NCI-H1694 treated with DMSO at 0.1 percent for 48 hours (cell line): ENCODE measurements at places on chromosomes 6 and 20.
A peak's percentile ranks its signal among the peaks of the same experiment; 100 is the strongest.

GRCh38 chr6:80348263-80348662, 241.8 kb downstream of the BCKDHB start:
- DNase-seq, result no peak

- DNase-seq, result peak; percentile 12
Measured at GRCh38 chr20:49768204-49769047, 44.2 kb upstream of the SLC9A8 start.

DNA sequence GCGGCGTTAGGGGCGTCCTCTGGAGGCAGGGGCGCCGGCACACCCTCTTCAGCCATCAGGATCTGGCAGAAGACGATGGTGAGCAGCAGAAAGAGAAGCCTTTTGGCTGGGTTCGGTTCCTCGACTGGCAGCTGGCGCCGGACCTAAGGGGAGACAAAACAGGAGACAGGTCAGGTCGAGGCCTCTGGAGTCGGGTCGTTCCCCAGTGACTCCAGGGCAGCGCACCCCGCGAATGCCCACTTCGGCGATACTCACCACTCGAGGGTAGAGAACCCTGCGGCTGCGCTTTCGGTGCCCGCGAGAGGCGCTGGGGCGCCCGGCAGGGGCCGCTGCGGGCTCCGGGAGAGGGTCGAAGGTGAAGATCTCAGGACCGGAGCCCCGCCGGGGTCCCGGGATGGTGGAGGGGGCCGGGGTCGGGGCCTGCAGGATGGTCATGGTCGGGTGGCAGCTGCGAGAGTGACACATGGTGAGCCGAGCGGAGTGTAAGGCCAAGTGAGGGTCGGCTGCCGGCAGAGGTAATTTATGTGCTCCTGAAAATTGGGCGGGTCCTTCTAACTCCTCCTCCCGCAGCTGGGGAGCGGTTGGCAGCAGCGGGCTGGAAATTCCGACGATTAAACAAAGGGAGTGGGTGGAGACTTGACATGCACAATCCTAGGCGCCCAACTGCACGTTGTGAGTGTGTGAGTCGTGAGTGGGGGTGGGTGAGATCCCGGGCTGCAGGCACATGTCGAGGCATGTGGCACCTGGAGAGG, at the start of gene IER3:
IER3 (minus strand) TSS at position 494 of the 752 bp plus-strand sequence; CDS start at position 465, 29 bp downstream.
- peak; percentile 68 for DNase-seq

DNA sequence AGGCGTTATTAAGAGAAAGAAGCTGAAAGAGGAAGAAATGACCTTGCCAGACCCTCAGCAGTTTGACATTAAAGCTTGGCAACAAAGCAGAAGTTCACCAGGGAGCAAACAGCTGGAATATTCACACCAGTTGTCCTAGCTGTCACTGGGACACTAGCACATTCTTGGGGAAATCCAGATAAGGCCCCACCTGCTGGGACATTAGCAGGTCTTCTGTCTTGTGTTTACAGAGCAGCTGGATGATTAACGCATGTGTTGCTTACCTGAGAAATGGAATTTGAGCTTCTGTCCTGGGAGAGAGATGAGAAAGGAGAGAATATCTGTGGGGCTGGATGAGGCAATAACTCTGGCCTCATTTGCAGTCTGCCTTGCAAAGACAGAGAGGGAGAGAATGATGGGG, 137.6 kb upstream of the RIN2 start:
- DNase-seq, result no peak

DNA sequence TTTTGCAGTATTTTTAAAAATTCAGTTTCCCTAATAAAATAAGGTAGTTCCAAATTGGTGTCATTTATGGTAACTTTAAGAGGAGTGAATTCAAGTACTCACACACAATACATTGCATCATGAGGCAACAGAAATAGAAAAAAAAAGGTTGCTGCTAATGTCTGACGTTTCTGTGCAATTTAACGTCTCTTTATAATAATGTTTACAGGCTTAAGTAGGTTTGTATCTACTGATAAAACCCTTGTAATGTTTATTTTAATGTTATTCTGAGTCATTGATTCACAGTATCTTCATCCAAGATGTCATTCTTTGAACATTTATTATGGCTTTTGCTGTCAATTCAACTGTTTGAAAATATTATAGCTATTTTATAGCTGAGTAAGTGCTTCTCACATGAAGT, 86.0 kb downstream of the RNF217 start:
- DNase-seq, result no peak

DNA sequence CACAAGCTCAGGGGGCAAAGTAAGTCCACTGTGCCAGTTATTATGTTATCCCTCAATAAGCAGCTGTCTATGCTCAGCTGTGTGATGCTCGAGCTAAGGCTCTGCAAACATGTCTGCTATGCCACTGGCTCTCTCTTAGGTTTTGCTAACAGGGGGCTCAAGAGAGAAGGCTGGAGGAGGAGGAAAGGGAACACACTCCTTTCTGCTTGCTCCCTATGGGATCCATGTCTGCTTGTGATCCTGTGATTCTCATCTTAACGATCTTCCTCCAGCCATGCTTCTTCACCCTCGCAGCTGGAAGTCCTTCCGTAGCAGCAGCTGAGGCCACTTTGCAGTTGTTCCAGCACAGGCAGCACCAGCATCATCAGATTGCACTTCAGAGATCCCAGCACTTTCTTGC, 37.0 kb upstream of the IGF2R start:
- no peak for DNase-seq

- peak; percentile 22 for DNase-seq
Measured at GRCh38 chr6:41683523-41684310, 45.4 kb downstream of the MDFI start.

DNA sequence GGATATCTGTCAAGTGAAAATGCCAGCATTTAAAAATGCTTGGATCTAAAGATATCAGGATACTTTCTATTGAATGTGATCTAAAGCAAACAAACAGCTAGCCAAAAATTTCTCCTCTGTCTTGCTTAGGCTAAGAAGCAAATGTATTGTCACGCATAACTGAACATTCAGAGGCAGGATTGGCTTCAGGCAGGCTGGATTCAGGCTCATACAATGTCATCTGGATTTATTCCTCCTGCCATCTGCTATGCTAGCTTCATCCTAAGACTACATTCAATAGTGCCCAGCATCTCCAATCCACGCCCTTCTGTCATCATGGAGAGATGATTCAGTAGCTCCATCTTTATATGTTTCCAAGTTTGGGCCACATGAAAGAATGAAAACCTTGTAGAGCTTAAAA, 27.1 kb downstream of the PFDN4 start:
- peak; percentile 64 for DNase-seq

GRCh38 chr6:6683969-6684833, 95.7 kb downstream of the LY86 start:
- DNase-seq, result no peak

DNA sequence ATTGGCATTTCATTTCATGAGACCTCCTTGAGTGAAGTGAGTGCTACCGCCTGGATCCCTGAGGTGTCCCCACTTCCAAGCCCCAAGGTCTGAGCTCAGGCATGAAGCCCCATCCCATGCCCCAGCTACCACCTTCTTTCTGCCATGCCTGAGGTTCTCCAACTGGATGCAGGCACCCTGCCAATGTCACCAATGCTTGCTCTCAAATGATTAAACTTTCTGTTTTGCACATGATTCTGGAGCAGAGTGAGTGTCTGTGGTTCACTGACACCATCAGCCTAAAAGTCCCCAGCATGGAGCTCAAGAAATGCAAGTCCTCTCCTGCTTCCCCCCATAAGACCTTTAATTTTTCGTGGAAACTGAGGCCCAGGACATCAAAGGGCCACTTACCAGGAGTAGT, 43.7 kb upstream of the BPIFA2 start:
- DNase-seq, result no peak

- DNase-seq, result no peak
Measured at GRCh38 chr6:6746333-6746969, 157.9 kb downstream of the LY86 start.

DNA sequence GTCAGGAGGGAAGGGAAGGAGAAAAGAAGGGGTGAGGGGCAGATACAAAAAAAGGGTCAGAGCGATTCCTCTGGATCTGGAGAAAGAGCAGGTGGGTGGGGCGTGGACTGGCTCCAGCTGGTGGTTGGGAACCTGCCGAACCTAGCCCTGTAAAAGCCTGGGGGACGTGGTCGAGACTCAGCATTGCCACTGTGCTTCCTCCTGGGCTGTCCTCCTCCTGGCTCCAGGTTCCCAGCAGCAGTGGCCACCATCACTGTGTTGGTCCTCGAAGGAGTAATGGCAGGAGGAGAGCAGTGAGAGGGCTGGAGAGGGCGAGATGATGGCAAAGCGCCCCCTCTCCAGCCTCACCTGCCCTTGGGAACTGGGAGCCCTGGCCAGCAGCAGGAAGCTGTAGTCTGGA, 3.5 kb upstream of the RAET1L start:
- no peak for DNase-seq

GRCh38 chr6:156347246-156347645, 429.9 kb upstream of the ARID1B start:
- DNase-seq, result no peak

- no peak for DNase-seq
Measured at GRCh38 chr6:56474532-56474931, 168.2 kb downstream of the DST start.

DNA sequence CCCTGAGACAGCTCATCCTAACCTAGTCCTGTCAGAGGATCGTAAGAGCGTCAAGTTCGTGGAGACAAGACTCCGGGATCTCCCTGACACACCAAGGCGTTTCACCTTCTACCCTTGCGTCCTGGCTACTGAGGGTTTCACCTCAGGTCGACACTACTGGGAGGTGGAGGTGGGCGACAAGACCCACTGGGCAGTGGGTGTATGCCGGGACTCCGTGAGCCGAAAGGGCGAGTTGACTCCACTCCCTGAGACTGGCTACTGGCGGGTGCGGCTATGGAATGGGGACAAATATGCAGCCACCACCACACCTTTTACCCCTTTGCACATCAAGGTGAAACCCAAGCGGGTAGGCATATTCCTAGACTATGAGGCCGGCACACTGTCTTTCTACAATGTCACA, 3.2 kb upstream of the RPP21 start:
- DNase-seq, result no peak

DNA sequence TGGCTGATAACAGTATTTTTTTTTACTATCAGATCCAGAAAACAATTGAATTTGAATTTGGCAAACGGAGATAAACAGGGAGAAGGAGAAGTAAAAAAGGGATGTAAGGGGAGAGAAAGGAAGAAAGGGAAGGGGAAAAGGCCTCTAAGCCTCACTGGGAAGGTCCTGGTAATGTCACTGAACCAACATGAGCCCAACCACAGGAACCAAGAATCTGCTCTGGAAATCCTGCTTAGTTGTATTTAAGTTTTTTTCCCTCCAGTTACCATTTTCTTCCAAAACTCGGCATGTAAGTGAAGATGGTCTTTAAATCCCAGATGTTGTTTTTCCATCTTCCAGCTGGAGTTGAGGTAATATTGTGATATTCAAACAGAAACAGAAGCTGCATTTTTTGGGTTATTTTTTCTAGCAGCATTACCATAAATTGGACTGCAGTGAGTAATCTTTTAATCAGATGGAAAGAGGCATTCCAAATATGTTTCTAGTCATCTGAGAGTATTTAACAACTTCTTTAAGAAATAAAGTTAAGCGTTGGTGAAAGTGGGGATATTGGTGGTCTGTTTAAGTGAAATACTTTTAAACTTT, 91.1 kb downstream of the TXNDC5 start:
- DNase-seq, result no peak

DNA sequence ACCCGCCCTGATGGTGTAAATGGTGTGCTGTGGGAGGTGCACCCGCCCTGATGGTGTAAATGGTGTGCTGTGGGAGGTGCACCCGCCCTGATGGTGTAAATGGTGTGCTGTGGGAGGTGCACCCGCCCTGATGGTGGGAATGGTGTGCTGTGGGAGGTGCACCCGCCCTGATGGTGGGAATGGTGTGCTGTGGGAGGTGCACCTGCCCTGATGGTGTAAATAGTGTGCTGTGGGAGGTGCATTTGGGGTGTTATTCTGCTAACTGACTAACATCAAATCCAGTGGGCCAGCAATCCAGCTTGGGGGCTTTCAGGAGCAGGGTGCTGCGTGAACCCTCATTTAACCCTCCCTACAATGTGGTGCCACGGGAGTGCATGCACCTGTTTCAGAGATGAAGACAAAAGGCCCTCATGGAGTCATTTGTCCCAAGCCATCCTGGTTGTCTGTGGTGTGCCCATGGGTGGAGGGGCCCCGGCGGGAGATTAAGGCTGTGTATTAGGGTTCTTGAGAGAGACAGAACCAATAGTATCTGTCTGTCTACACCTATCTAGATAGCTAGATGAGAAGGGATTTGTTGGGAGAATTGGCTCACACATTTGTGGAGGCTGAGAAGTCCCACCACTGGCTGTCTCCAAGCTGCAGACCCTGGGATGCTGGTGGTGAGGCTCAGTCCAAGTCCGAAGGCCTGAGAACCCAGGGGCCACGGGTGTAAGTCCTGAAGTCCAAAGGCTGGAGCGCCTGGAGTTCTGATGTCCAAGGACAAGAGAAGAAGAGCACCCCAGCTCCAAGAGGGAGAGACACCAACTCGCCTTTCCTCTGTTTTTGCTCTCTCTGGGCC, 39.2 kb downstream of the TMEM242 start:
- DNase-seq, result no peak

DNA sequence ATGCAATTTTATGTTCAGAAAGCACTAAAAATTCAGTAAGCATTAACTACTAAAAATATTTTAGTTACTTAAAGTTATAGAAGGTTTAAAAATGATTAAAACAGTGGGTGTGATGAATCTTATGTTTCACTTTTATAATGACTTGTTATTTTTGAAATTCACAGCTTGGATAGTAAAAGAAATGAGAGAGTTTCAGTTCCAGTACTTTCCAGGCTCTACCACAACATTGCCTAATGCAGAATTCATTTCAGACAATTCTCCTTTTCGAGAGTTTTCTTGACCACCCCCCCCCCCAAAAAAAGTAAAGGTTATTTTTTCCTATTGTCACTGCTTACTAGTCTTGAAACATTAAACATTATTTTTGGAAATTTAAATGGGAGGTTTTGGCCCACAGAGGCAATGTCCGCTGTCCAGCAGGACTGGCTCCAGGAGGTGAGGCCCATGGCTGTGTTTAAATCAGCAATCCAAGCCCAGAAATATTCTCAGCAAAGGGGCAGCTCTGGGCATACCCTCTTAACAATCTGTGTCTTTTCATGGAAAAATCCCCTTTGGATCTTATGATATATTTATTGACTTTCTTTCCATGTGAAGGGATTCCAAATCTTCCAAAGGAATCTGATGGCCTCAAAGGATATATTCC, 519.9 kb downstream of the MAFB start:
- DNase-seq, result no peak

- no peak for DNase-seq
Measured at GRCh38 chr6:33692078-33692759, 19.3 kb downstream of the UQCC2 start.

DNA sequence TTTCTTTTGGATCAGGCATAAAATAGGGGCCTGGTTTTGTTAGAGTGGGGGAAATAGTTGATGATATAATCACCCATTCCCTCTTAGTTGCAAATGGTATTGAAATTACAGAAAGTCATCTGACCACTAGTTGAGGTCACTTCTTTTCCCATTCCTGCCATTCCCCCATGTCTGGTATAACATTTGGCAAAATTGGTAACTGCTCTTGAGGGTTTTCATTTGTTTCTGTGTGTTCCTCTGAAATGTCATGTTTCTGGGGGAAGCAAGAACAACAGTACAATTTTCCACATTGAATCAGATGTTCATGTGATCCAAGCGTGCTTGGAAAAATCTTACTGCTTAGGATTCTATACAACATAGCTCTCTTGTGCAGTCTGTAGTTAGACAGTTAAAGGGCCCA, 7.3 kb downstream of the AIG1 start:
- DNase-seq, result no peak

- DNase-seq, result no peak
Measured at GRCh38 chr6:49540614-49541013, 9.9 kb upstream of the C6orf141 start.
